Activated T-helper 1 cell treated with anti-CD3 and anti-CD28 coated beads, Interleukin-12 subunit alpha, Interleukin-12 subunit beta, Interleukin-2, Interleukin-4 antibody, amounts not matched to agents 30 ng/mL and 10 ng/mL and 1 ng/mL, durations not matched to agents 14 hours and 24 hours and 36 hours (primary cell): ENCODE measurements at places on chromosomes 3 and 15. TPM values are rescaled to one million over a fixed set of nuclear protein-coding genes. Genes with fewer than 3 reads are reported as not detected.

DNA sequence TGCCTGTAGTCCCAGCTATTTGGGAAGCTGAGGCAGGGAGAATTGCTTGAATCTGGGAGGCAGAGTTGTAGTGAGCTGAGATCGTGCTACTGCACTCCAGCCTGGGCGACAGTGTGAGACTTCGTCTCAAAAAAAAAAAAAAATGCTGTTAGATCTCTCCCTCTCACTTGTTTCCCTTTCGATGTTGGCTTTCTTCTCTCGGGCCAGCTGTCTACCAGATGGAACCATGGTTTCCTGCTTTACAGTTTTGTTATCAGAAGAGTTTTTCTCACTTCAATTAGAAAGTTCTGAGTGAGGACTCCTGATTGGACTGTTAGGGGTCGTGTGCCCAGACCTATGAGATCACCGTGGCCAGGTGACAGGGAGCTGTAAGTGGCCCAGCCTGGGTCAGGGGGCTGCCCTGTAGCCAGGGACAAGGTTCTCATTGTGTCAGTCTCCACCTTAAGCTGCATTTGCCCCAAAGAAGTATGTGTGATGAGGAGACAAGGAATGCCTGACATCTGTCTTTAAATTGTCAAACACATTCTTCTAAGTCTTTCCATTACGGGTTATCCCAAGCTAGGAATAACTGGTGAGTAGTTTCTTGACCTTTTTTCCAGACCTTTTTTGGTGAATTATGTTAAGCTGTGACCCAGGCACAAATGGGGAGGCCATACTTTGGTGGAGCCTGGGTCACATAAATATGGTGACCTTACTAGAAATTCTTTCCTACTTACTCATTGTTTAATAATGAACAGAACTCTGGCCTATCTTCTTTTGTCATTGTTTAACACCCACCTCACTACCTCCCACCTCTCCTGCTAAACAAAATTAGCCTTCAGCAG is 25.2 kb downstream of the SNAPC5 start:
- peaks cover 16% of the 10 kb centered on the region for H3K36me3 ChIP-seq
- DNase-seq, result peak; percentile 52
- H3K27me3 ChIP-seq, result no peaks in the 10 kb centered on the region
- H3K4me3 ChIP-seq, result peak overlapping the region; percentile 1

DNA sequence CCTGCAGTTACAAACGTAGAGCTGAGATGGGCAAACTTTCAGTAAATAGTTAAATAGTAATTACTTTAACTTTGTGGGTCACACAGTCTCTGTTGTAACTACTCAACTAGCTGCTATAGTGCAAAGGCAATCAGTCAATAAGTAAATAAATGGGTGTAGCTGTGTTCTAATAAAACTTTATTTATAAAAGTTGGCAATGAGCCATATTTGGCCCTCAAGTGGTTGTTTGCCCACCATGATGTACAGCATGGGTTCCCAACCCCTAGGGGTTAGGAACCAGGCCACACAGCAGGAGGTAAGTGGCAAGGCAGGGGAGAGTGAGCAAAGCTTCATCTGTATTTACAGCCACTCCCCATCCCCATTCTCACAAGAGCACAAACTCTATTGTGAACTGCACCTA is 44.9 kb upstream of the CHRM5 start:
- no peak overlapping the region for H3K4me3 ChIP-seq
- H3K4me1 ChIP-seq, result no peaks in the 10 kb centered on the region
- no peaks in the 10 kb centered on the region for H3K36me3 ChIP-seq
- no peak for DNase-seq
- no peak overlapping the region for H3K27ac ChIP-seq
- no peaks in the 10 kb centered on the region for H3K27me3 ChIP-seq

GRCh38 chr3:55194376-55194775 is 266.5 kb upstream of the LRTM1 start:
- H3K4me3 ChIP-seq, result no peak overlapping the region
- no peak overlapping the region for H3K27ac ChIP-seq
- DNase-seq, result no peak
- no peaks in the 10 kb centered on the region for H3K4me1 ChIP-seq
- H3K36me3 ChIP-seq, result no peaks in the 10 kb centered on the region

- no peak overlapping the region for H3K27ac ChIP-seq
- no peaks in the 10 kb centered on the region for H3K4me1 ChIP-seq
- H3K36me3 ChIP-seq, result no peaks in the 10 kb centered on the region
Observed at GRCh38 chr3:96961576-96961975, 147.2 kb downstream of the EPHA6 start.

GRCh38 chr3:188296761-188297612 is 143.0 kb downstream of the LPP start:
- no peak overlapping the region for H3K27ac ChIP-seq
- H3K27me3 ChIP-seq, result no peaks in the 10 kb centered on the region
- DNase-seq, result no peak
- H3K4me3 ChIP-seq, result no peak overlapping the region
- peaks cover 21% of the 10 kb centered on the region for H3K36me3 ChIP-seq
- H3K4me1 ChIP-seq, result peaks cover 87% of the 10 kb centered on the region

Gene SLC28A1
- not detected in 2 replicates for total RNA-seq

DNA sequence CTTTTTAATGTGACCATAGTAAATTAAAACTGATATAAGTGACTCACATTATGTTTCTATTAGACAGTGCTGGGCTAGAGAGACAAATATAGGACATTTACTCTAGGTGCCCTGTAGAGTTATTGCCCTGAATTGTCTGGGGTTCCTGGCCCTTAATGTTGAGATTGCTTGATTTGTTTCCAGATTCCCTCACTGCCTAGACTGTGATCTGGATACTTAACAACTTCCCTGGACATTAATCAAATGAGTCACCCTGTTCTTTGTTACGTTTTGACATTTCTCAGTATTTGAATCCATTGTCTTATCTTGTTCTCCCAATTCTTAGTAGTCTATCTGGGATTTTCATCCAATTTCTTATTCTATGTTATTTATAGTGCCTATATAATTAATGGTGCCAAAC is 65.8 kb downstream of the DTWD1 start:
- H3K4me1 ChIP-seq, result no peaks in the 10 kb centered on the region
- H3K27ac ChIP-seq, result no peak overlapping the region
- DNase-seq, result no peak
- peaks cover 3% of the 10 kb centered on the region for H3K27me3 ChIP-seq

Gene ZNF660
- 0.21 TPM in 1 of 2 replicates, not detected in the other for total RNA-seq

- H3K4me3 ChIP-seq, result no peak overlapping the region
- H3K27ac ChIP-seq, result no peak overlapping the region
- H3K4me1 ChIP-seq, result no peaks in the 10 kb centered on the region
- H3K27me3 ChIP-seq, result no peaks in the 10 kb centered on the region
Observed at GRCh38 chr3:34793057-34793456, 846.3 kb upstream of the ARPP21 start.

DNA sequence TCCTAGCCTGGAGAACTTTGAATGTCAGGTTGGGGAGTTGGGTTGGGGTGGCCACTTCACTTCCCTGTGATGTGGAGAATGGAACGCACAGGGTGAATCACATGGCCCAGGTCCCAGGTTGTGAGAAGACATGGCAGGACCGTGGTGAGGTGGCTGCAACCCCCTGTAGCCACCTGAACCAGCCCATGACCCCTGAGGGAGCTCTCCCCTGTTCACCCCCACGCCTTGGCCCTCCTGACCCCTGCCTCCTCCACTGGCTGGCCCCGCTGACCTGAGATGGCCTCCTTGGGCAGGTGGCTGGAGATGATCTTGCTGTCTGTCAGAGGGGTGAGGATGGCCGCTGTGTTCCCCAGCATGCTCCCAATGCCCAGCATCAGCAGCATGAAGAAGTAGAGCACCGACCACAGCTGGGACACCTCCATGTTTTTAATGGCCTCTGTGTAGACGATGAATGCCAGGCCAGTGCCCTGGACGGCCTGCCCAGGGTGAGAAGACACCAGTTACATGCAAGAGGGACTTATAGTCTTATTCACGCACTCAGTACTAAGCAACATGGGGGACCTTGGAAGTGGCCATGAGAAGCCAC is 31.0 kb downstream of the SLC6A20 start:
- no peaks in the 10 kb centered on the region for H3K36me3 ChIP-seq
- no peak overlapping the region for H3K4me3 ChIP-seq
- DNase-seq, result no peak

- DNase-seq, result no peak
- no peak overlapping the region for H3K27ac ChIP-seq
- peaks cover 19% of the 10 kb centered on the region for H3K36me3 ChIP-seq
- H3K4me3 ChIP-seq, result no peak overlapping the region
Observed at GRCh38 chr3:126450744-126451143, 24.9 kb downstream of the ZXDC start.

GRCh38 chr15:38707802-38708671 is 143.4 kb upstream of the RASGRP1 start:
- H3K4me3 ChIP-seq, result no peak overlapping the region
- H3K27me3 ChIP-seq, result peaks cover 10% of the 10 kb centered on the region
- peaks cover 26% of the 10 kb centered on the region for H3K4me1 ChIP-seq
- no peaks in the 10 kb centered on the region for H3K36me3 ChIP-seq
- DNase-seq, result no peak

DNA sequence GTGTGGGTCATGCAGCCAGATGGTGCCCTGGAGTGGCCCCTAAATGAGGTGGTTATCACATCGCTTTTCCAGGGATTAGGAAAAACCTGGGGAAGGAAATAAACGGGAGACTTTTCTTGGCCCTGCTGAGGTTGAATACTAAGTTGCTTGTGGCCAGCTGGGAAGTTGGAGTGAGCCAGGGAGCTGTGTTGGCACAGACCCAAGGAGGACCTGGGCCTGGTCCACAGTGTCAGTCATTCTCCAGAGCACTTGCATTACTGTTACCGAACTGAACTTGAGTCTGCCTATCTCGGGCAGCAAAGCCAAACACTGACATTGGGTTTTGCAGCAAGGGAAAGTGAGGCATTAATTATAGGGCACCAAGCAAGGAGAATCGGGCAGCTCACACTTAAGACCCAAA is 339.0 kb downstream of the GABRB3 start:
- H3K4me1 ChIP-seq, result no peaks in the 10 kb centered on the region
- no peak for DNase-seq
- no peak overlapping the region for H3K4me3 ChIP-seq
- H3K27ac ChIP-seq, result no peak overlapping the region
- H3K36me3 ChIP-seq, result no peaks in the 10 kb centered on the region
- no peaks in the 10 kb centered on the region for H3K27me3 ChIP-seq

GRCh38 chr15:77591968-77592613 is 40.6 kb downstream of the LINGO1 start:
- no peaks in the 10 kb centered on the region for H3K36me3 ChIP-seq
- H3K27ac ChIP-seq, result no peak overlapping the region
- peaks cover 4% of the 10 kb centered on the region for H3K27me3 ChIP-seq
- H3K4me3 ChIP-seq, result no peak overlapping the region
- no peak for DNase-seq
- no peaks in the 10 kb centered on the region for H3K4me1 ChIP-seq

Gene GOLGA8S
- 0.08 and 0.15 TPM in 2 replicates for total RNA-seq
